ENCODE measurements at places on chromosomes 16 and 17. TPM values are rescaled to one million over a fixed set of nuclear protein-coding genes. Genes with fewer than 3 reads are reported as not detected.
A peak's percentile ranks its signal among the peaks of the same experiment; 100 is the strongest.

Gene CDRT15L2
- not detected for total RNA-seq

Gene TBC1D3
- total RNA-seq = not detected

DNA sequence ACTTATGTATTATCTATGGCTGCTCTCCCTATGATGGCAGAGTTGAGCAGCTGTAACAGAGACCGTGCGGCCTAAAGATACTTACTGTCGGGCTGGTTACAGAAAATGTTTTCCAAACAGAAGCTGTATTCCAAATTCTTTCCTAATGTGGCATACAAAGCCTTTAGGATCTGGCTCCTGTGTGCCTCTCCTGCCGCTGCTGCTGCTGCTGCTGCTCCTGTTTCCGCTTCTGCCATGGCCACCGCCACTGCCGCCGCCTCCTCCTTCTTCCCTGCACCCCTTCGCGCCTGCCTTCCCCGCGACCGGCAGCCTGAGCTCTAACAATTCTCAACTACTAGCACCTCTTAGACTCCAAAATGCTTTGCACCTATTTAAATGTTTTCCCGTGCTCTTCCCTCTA lies 263.9 kb upstream of the TBX2 start:
- DNase-seq = no peak

- DNase-seq = no peak
Measured at GRCh38 chr16:86497551-86498021, 12.7 kb upstream of the FOXF1 start.

- no peak for DNase-seq
Measured at GRCh38 chr16:11051879-11052808, 107.8 kb downstream of the CLEC16A start.

DNA sequence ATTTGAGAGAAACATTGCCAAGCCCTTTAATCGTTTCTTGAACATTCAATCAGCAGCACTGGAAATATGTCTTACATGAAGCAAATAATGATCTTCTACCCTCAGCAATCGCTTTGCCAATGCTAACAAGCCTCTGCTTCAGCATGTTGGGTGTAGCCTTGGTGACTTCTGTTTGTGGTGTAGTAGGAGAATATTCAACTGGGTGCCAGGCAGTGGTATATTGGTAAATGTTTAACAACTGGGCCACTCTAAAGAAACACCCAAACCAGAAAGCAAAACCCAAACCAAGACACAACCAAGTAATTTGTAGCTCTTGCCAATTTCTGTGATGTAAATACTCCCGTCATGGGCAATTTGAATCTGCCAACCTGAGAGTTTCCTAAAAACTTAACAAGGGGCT lies 9.7 kb downstream of the CDH13 start:
- no peak for DNase-seq

Gene ZNF23
- total RNA-seq = 10.1 TPM

GRCh38 chr16:24257958-24258357 lies 1.8 kb downstream of the CACNG3 start:
- DNase-seq = no peak

Gene VTN
- 0.43 TPM for total RNA-seq

Gene ITGA2B
- total RNA-seq = 0.05 TPM

DNA sequence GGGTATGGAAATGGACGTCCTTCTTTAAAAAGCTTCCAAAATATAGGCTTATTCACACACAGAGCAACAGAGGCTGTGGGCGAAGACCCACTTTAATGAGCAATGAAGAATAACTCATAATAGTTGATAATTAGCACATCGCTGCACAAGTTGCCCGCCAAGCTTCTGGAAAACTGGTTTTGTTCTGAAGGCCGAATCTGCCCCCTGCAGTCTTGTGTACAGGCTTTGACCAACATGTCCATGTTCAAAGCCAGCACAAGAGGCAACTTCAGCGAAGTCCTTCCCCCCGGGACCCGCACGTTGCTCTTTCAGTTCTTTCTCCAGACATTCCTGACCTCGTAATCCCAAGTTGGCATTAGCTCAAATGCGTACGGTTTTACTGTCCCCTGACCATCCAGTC lies 73.3 kb downstream of the IRX5 start:
- DNase-seq = no peak

GRCh38 chr17:61310590-61310989 lies 89.1 kb upstream of the TBX2 start:
- no peak for DNase-seq

DNA sequence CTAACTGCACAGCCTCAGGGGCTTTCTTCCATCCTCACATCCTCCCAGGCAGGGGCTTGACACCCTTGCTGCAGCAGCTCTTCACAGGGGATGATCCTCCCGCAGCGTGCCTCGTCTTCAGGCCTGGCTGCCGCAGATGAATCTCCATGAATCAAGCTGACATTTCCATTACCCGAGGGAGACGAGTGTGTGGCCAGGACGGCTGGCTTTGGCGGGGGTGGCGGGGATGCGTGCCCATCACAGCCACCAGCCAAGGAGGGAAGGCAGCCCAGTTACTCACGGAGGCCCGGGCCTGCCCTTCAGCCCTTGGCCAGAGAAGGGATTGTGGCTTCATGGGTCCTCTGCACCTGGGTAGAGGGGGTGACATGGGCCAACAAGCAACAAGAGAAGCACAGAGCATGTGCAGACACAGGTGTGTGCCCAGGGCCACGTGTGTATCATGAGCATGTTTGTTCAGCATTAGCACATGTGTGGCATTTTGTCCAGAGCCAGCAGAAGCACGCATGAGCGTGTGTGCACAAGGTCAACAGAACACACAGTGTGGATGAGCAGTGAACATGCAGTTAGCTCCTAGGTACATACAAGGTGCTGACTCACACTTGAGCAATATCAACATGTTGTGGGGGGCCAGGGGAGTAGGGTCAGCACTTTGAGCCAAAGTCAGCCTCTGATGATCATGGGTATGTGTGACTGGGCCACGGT lies 236.4 kb downstream of the KATNIP start:
- DNase-seq = no peak

DNA sequence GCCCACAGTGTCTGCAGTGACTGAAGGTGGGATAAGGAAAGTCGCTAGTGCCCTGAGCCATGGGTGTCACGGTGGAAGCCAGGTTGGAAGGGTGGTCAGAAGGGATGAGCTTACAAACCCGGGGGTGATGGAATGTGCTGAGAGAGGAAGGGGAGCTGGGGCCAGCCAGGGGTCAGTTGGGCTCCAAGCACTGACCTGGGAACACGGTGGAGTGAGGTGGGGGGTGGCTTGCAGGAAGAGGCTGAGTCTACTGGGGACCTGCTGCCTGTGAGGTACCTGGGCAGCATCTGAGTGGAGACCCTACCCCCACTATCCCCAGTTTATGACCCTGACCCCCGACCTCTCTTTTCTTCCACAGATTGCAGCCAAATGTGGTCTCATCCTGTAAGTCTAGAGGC lies 3.1 kb downstream of the TMEM92 start:
- DNase-seq = no peak

Gene KCNJ18
- total RNA-seq = not detected

DNA sequence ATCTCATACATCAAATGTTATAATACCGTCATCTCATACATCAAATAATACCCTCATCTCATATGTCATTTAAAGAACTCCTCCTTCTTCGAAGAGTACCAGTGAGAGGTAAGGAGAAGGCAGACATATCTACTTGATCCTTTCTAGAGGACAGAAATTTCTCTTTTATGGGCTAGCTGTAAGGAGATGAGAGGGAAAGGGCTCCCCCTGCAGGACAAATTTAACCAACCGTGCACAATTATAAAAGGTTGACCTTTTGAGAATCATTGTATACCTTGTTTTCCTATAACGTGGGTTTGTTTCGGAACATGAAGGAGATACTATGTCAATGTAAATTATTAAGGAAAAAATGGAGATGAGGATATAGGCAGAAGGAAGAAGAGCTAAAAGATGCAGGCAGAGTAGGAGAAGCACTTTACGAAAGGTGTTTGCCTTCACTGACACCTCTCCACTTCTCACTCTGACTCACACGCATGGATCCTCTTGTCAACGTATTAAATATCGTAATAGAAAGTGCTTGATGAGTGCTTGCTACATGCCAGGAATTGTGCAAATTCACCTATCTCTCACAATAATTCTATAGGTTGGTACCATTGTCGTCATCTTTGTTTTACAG lies 465.9 kb upstream of the ERCC4 start:
- peak; percentile 55 for DNase-seq

Gene CRAMP1
- total RNA-seq = 7.0 TPM

DNA sequence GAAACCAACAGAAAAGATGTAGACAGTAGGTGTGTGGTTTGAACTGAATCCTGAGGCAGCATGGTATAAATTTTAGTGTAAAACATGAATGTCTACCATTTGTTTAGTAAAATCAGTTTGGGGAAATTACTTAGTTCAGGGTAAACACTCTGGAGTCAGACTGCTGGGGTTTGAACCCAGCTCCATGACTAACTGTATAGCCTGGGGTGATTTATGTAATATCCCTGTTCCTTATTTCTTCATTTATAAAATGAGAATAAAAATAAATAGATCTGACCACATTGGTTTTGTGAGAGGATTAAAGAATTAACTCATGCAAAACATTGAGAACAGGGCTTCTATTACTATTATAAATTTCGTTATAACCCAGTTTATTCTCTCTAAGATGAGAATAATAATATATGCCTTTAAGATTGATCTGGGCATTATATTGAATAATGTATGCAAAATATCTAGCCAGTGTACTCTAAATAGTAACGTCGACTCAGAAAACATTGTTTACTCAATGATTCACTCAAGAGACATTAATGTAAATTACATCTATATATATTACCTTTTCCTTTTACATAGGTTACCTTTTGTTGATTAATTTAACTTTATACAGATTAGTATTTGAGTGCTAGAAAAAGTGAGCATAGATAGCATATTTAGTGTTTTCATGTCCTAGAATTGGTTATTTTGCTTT lies 120.6 kb upstream of the KCNJ16 start:
- no peak for DNase-seq

Gene DLX3
- total RNA-seq = not detected

Gene CES5A
- not detected for total RNA-seq

Gene TOX3
- not detected for total RNA-seq

Gene MYOCD
- not detected for total RNA-seq

- DNase-seq = no peak
Measured at GRCh38 chr16:50609471-50609870, 61.3 kb downstream of the NKD1 start.

Gene XAF1
- not detected for total RNA-seq

GRCh38 chr16:17299790-17300189 lies 171.0 kb downstream of the XYLT1 start:
- DNase-seq = no peak

DNA sequence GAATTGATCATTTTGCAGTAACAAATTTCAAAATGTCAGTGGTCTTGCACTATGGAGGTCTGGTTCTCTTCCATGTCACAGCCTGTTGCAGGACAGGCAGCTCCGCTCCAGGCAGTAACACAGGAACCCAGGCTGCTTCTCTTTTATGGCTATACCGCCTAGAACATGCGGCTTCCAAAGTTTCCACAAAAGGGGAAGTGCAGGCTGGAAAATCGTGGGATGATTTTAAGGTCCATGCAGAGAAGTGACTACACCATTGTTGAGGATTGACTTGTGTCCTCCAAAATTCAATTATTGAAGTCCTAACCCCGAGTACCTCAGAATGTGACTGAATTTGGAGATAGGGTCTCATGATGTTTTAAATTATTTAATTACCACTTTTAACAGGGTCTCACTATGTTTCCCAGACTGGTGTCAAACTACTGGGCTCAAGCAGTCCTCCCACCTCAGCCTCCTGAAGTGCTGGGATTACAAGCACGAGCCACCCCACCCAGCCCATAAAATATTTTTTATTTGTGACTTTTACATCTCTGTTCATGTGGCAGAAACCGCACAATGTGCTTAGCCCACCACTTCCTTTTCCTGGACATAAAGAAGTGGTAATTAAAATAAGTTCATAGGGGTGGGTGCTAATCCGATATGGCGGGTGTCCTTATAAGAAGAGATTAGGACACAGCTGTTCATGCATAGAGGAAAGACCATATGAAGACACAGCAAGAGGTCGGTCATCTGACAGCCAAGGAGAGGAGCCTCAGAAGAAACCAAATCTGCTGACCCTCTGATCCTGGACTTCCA lies 279.2 kb upstream of the RPL38 start:
- DNase-seq = no peak

DNA sequence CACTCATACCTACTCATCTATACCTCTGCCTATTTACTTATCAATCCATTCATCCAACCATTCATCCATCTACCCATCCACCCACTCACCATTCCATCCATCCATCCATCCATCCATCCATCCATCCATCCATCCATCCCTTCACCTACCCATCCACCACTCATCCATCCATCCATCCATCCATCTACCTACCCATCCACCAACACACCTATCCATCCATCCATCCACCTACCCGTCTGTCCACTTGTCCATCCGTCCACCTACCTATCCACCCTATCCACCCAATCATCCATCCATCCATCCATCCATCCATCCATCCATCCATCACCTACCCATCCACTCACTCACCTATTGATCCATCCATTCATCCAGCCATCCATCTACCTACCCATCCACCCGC lies 235.7 kb downstream of the GSG1L start:
- no peak for DNase-seq

DNA sequence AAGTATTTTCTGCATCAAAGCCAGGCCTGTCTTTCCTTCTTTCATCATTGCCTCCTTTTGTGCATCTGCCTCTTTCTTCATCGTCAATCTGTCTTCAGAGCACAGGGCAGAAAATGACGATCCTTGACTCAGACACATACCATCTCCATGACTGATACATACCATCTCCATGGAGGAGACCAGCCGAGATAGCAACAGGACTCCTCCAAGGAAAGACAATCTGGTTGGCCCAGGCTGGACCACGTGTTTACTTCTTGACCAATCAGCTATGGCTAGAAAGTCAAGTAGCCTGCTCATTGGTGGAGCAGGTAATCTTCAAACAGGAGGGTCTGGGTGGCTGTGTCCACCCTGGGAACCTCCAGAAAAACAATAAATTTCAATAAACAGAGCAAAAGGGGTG lies 164.6 kb downstream of the CPPED1 start:
- DNase-seq = peak; percentile 84

GRCh38 chr16:4351880-4352279 lies 759 bp upstream of the PAM16 start:
- no peak for DNase-seq

GRCh38 chr16:2963074-2963722 lies 877 bp upstream of the KREMEN2 start:
- DNase-seq = no peak

Gene KATNIP
- total RNA-seq = 8.2 TPM

Gene UQCRC2
- total RNA-seq = 109 TPM
